ENCODE measurements at places on chromosomes 12 and 14. TPM values are rescaled to one million over a fixed set of nuclear protein-coding genes. Genes with fewer than 3 reads are reported as not detected.

GRCh38 chr12:114920771-114921554 is 237.0 kb upstream of the TBX3 start:
- DNase-seq, result no peak
- peaks cover 1% of the 10 kb centered on the region for H3K4me1 ChIP-seq
- H3K27ac ChIP-seq, result no peak overlapping the region
- H3K36me3 ChIP-seq, result no peaks in the 10 kb centered on the region

DNA sequence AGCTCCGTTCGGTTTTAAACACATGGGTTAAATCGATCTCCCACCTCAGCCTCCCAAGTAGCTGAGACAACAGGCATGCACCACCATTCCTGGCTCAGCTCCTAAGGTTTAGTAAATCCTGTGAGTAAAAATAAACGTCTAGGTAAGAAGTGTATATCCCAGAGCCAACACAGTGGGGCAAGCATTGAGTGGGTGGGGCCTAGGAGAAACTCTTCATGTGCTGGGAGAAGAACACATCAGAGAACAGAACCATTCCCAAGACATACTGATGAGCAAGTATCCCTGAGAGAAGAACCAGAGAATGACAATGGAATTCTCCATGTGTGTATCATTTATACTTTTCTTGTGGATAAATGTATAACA is 86.3 kb downstream of the SEC23A start:
- H3K27ac ChIP-seq, result no peak overlapping the region
- H3K36me3 ChIP-seq, result no peaks in the 10 kb centered on the region
- H3K27me3 ChIP-seq, result no peaks in the 10 kb centered on the region
- H3K4me1 ChIP-seq, result no peaks in the 10 kb centered on the region

DNA sequence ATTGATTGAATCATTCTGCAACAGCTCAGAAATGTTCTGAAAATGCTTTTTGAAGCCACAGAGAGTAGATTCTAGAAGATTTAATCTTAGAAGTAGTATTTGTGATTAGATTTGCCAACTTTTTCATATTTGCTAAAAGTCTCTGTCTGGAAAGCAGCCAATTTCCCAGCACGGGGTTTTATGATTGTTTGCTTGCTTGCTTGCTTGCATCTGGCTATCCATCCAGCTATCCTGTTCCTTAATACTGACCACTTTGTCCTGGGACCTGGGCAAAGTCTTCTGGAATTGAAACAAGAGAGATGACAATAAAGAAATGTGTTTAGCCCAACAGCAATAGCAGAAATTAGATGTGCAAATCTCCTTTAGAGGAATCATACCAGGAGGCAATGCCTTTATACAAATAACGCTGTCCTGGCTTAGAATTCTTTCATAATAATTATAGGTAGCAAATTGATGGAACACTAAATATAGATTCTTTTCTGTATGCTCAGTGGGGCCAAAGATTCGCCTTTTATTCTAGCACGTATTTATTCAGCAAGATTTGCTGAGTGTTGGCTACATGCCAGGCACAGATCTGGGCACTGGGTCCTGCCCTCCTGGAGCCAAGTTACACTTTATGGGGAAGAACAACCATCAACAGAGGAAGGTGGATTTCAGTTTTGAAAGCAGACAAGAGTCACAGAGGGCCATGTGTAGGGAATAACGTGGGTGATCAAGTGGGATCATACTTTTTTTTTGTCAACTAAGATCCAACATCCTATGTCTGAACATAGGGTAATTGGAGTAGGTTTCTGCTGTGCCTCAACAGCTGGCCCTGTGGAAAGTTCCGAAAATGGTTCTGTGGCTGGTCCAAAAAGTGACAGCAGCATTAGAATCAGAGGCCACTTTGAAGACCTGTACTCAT is 25.3 kb downstream of the MYBPC1 start:
- DNase-seq, result peak; percentile 51
- H3K4me3 ChIP-seq, result no peak overlapping the region
- no peaks in the 10 kb centered on the region for H3K36me3 ChIP-seq
- no peaks in the 10 kb centered on the region for H3K27me3 ChIP-seq
- H3K4me1 ChIP-seq, result peaks cover 29% of the 10 kb centered on the region

- no peak overlapping the region for H3K27ac ChIP-seq
- H3K27me3 ChIP-seq, result no peaks in the 10 kb centered on the region
- no peak overlapping the region for H3K4me3 ChIP-seq
- peaks cover 66% of the 10 kb centered on the region for H3K36me3 ChIP-seq
- no peak for DNase-seq
- H3K4me1 ChIP-seq, result peaks cover 5% of the 10 kb centered on the region
These were observed 39.8 kb downstream of the CHGA start for GRCh38 chr14:92962831-92963095.

GRCh38 chr14:62696331-62696924 is 348.8 kb downstream of the KCNH5 start:
- DNase-seq, result peak; percentile 51
- no peaks in the 10 kb centered on the region for H3K4me1 ChIP-seq
- H3K36me3 ChIP-seq, result no peaks in the 10 kb centered on the region
- H3K27ac ChIP-seq, result peak overlapping the region; percentile 66

PRPH gene
- 89.9 TPM for polyA plus RNA-seq

Data from small intestine (tissue), 16 donors.